ENCODE measurements at places on chromosomes 3 and 15.

DNA sequence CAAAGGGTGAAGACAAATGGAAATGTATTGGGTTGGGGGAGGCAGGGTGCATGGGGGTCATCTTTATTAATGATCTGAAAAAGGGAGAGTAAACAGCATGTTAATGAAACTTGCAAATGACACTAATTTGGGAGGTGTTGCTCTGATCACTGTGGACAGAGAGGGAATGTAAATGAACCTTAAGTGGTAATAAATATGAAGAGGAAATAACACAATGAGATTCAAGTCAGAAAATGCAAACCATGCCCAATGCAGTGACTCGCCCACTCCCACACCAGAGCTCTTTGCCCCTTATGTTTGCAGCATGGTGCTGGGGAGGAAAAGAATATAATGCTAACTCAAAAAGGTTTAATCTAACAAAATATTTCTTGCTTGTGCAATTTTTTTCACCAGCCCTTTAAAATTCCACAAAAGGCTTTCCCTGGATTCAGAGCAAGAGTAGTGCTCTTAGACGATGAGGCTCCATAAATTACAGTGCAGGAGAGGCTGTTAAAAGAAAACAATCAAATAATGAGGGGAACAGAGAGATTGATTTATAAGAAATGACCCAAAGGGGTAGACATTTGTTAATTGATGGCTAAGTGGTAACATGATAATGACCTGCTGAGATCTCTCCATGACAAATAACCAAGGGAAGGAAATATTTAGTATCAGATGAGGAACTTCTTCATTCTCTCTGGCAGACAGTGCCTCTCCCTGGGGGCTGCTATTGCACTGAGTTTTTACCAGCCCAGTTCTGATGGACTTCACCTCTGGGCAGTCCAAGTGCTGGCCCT is 210.0 kb upstream of the PPP2R3A start:
- DNase-seq: no peak

DNA sequence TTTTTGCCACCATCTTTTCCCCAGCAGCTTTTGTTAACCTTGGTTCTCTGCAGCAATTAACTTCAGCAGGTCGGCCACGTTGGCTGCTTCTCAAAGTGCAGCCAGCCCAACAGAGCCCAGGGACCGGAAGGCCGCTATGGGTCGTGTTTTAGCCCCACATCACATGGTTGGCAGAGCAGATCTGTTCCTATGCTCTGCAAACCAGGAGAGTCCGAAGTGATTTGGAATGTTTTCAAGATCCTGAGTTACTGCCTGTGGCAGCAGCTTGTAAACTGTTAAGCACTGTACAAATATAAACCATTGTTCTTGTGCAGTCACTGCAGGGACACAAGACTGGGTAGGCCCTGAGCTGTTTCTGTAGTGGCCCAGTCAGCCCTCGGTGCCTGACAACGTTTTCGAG is 69.6 kb upstream of the MYZAP start:
- DNase-seq: no peak

DNA sequence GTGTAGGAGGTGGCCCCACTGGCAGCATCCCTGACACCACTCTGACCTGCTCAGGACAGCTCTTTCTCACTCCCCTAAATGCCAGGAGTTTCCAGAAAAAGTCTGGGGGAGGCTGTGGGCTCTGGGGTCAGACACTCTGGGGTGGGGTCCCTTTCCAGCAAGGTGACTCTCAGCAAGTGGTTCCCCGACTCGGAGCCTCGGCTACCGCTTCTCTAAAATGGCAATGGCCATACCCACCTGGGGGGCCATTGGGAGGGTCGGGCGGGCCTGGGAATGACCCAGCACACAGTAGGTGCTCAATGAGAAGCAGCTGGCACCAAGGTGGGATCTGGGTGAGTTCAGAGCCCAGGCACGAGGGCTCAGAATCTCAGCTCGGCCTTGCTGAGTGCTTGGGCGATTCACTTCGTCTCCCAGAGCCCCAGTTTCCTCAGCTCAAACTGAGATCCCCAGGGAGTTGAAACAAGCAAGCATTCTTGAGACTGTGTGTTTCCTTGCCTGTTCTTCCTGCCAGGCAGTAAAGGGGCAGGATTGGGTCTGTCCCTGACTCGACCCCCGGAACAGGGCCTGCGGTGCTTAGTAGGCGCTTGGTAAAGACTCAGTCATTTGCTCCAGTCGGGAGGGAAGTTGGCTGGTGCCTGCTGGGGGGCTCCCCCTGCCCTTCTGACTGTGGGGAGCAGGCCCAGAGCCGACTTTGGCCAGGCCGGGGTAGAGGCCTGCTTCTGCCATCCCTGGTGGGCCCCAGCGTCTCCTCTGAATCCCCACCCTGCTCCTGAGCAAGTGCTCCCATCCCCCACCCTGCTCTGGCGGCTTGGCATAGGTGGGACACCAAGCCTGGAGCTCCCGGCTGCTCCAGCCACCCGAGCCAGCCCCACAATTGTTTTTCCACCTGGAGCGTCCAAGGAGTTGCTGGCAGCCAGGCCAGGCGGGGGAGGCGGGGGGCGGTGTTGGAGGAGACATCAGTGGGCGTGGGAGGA is 32.9 kb upstream of the FBLN2 start:
- DNase-seq: no peak

- DNase-seq: no peak
Observed at GRCh38 chr3:146161663-146162002, 649 bp upstream of the PLOD2 start.

DNA sequence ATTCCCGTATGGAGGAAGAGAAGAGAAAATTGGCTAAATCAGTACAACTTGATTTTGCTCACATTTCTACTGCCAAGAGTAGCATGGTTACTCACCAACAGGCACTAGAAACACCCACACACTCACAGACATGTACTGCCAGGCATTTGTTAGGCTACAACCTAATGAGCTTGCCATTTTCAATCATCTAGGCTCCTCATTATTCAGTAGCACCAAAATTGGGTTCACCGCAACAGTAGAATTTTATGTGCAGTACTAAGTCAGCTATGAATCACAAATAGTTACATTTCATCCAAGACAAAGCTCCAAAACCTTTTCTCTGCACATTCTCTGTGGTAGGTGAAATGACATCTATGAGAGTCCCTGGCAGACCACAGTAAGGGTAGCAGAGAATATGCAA is 15.0 kb upstream of the THUMPD3 start:
- DNase-seq: no peak

- no peak for DNase-seq
Observed at GRCh38 chr3:40118091-40118490, 191.4 kb upstream of the EIF1B start.

GRCh38 chr15:43070893-43071292 is 34.9 kb downstream of the UBR1 start:
- no peak for DNase-seq

All from OCI-M1 (cell line).